ENCODE measurements at places on chromosomes 16 and 17. TPM values are rescaled to one million over a fixed set of nuclear protein-coding genes. Genes with fewer than 3 reads are reported as not detected.

Gene SKAP1
- not detected for polyA plus RNA-seq

Gene PSKH1
- polyA plus RNA-seq: 14.2 TPM

Gene TBC1D3I
- not detected for polyA plus RNA-seq

Gene RASL10B
- 0.44 TPM for polyA plus RNA-seq

Gene CCDC92B
- not detected for polyA plus RNA-seq

Gene TBC1D3H
- not detected for polyA plus RNA-seq

Gene SMIM22
- polyA plus RNA-seq: not detected

Gene PRSS53
- 0.61 TPM for polyA plus RNA-seq

Gene SMIM5
- 0.05 TPM for polyA plus RNA-seq

GRCh38 chr17:62950067-62950466 lies 16.0 kb upstream of the TANC2 start:
- peak; percentile 93 for DNase-seq

DNA sequence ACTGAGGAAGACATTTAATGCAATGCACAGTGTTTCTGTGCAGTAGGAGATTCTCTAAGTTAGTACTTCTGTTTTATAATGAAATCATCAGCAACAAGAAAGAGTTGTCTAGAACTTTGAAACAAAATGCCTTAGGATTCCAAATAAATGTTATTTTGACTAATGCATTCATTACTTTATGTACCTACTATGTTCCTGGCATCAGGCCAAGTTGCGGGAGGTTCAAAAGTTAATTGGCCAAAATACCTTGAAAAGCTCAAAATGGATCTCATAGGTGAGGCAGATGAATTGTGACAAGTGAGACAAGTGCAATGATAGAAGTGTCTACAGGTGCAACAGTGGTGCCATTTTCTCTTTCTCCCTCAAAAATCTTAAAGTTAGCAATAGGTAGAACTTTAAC lies 289.4 kb downstream of the TOX3 start:
- no peak for DNase-seq

- no peak for DNase-seq
These were observed 610 bp downstream of the DOC2A start for GRCh38 chr16:30009990-30010843.

- DNase-seq: peak; percentile 81
These were observed at the start of gene CISD3 for GRCh38 chr17:38729886-38730525. TSS of gene CISD3 (plus strand) at chr17:38730341. CDS start at chr17:38730359, 18 bp downstream.

DNA sequence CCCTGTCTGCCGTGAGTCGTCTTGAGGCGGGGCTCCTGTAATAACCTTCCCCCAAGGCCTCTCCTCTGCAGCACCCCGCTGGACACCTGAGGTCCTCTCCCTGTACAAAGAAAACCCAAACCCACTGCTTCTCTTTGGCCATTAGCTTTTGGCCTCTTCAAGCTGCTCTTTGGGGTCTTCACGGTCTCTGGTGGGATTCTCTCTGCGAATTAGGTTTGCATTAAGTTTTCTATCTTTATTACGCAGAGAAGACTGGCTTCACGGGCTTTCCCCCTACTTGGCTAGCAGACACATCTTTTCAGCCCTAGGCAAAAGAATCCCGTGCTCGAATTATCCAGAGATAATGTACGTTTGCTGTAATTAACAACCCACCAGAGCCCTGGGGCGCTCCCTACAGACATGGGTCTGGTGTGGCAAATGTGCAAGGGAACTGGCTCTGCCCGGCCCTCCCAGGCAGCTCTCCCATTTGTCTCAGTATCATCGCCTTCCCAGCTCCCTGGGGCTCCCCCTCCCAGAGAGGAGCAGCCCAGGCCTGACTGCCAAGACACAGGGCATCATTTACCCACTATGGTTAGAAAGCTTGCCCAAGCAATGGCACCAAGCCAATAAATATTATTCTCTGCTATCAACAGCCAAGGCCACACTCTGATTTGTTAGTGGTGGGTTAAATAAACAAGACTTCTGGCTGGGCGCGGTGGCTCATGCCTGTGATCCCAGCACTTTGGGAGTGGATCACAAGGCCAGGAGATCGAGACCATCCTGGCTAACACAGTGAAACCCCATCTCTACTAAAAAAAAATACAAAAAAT lies 24.7 kb upstream of the KLHDC4 start:
- peak; percentile 91 for DNase-seq

DNA sequence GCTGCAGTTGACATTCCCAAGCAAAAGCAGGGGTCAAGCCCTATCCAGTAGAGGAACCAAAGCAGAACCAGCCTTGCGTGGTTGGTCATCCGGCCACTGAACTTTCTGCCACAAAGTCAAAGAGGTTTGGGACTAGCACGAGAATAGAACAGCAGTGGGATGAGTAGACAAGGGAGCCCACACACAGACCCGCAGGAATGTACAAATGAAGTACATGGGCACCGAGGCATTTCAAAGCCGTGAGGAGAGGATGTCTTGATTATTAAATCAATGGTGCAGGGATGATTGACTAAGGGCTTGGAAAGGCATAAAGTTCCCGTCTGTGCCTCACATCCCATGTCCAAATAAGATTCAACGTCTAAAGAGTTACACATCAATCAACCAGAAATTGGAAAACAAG lies 81.8 kb upstream of the TBC1D3K start:
- DNase-seq: no peak

DNA sequence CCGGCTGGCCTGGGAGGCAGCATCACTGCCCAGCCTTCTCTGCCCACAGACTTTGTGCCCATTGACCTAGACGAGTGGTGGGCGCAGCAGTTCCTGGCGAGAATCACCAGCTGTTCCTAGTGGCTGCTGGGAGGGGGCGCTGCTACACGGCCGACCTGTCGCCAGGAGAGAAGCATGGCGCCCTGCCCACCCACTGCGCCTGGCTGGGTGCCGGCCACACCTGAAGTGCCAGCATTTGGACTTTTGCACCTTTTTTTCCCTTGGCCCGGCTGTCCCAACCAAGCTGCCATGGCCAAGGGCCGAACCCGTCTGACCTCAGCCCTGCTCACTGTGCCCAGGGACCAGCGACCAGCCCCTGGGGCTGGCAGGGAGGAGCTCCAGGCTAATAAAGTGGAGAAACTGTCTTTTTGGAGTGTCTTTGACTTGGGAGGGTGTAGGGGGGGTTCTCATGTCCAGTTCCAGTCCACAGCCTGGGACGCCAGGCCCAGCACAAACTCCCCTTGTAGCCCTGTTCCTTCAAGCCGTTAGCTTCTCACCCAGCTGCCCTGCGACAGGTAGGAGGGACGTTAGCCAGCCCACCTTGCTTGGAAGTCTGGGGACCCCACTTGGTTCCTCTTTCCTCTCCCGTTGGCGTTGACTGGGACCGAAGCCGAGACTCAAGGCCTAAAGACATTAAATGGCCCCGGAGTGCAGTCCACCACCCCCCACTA lies 939 bp upstream of the WDR90 start:
- no peak for DNase-seq

DNA sequence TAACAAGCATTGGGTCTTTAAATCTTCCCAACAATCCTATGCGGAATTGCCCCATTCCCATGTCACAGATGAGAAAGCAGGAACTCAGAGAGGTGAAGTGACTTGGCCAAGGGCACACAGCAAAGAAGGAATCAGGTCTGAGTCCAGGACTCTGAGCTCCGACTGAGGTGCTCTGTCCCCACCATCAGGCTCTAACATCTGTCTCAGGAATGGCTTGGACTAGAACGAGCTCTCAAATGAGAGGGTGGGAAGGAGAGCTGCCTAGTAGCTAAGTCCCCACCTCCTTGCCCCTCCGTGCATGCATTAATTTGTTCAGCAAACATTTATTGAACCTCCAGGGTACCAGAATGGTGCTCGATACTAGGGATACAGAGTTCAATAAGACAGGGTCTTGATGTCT lies 26.7 kb downstream of the ABCC3 start:
- DNase-seq: no peak

DNA sequence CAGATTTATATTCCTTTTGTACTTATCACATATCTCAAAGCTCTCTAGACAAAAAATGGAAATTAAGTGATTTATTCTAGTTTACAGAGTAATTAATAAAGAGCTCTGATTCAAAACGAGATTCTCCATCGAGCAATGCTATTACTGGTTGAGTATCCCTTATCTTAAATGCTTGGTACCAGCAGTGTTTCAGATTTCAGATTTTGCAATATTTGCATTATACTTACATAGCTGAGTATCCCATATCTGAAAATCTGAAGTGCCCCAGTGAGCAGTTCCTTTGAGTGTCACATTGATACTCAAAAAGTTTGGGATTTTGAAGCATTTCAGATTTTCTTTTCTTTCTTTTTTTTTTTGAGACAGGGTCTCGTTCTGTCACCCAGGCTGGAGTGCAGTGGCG lies 57.4 kb upstream of the STAC2 start:
- no peak for DNase-seq

DNA sequence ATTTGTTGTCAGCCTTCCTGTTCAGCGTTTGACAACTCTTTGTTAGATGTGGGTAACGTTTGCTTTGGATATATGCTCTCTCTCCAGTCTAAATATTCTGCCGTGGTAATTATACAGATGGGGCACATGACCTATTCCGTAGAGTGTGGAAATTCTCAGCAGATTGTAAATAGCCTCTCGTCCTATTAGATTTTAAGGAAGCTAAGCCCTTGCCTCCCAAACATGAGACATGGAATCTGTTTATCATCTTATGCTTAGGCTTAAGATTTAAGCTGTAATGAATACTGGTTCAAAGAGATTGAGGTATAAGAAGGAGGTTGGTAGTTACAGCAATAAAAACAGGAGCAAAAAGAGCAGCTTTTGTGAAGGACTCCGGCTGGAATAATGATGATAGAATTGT lies 87.4 kb downstream of the RBFOX1 start:
- no peak for DNase-seq

- DNase-seq: peak; percentile 49
These were observed 7.4 kb downstream of the ADAD2 start for GRCh38 chr16:84198401-84198800.

DNA sequence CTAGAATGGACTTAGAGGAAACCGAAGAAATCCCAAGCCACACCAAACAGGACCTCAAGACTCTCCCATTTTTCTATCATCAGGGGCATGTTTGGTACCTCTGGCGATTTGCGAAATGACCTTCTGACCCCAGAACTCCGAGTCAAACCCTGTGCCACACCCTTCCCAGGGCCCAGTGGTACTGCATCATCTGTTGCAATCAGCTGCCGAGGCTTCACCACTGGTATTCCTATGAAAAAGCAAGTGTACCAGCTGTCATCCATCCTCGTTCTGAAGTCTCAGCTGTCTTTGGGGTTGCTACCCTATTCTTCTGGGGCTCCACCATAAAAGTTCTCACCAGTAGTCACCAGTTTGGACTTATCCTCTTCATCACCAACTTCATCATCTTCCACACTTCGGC lies 2.3 kb upstream of the RSKR start:
- no peak for DNase-seq

DNA sequence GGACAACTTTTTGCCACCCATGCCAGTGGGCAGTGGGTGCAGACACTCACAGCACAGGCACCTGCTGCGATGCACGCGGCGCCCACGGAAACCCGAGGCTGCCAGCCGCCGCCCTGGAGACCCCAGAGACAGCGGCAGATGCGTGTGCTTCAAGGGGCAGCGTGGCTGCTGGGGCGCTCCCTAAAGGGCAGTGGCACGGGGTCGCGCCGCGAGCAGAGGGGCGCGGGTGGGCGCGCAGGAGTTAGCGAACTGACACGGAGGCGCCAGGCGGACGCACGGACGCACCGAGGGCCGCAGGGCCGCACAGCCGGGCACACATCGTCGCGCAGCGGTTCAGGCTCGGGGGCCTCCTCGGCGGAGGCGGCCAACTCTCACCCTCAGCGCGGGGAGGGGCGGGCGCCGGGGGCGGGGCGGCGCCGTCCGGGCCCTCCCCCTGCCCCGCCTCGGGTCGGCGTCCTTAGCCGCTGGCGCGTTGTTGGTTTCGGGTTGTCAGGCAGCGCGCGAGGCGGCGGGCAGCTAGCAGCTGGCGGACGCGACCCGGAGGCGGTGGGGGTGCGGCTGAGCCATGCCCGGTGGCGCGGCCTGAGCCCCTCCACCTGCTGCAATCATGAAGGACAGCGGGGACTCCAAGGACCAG lies at the start of gene KIF19:
KIF19 (plus strand) TSS at position 484 of the 637 bp plus-strand sequence; CDS start at position 608, 124 bp downstream.
- DNase-seq: peak; percentile 17

DNA sequence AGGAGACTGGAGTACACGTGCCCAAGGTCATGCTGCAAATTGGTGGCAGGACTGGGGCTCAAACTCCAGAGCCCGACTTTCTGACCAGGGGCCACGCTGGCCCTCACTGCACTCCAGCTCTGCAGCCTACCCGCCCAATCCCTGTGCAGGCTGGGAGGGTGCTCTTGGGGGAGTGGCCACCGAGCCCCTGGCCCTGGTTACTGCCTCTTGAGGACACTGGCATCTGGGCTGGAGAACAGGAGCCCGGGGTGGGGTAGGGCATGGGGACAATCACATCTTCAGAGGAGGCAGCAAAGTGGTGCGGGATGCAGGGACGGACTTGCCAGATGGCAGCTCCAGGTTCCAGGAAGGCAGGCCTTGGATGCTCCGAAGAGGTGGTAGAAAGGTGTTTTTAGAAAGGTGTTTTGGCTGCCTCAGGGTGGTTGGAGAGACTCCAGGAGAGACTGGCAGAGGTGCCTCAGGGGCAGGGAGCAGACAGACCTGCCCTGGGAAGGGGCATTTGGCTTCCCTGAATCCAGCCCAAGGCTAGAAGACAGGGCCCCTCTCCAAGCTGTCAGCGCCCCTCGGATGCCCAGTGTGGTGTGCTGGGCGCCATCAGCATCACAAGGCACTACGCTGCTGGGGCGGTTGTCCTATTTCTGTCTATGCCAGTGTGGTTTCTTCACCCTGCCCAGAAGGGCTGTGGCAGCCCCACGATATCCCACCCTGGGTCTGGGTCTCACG lies 220.6 kb downstream of the NTN1 start:
- no peak for DNase-seq

DNA sequence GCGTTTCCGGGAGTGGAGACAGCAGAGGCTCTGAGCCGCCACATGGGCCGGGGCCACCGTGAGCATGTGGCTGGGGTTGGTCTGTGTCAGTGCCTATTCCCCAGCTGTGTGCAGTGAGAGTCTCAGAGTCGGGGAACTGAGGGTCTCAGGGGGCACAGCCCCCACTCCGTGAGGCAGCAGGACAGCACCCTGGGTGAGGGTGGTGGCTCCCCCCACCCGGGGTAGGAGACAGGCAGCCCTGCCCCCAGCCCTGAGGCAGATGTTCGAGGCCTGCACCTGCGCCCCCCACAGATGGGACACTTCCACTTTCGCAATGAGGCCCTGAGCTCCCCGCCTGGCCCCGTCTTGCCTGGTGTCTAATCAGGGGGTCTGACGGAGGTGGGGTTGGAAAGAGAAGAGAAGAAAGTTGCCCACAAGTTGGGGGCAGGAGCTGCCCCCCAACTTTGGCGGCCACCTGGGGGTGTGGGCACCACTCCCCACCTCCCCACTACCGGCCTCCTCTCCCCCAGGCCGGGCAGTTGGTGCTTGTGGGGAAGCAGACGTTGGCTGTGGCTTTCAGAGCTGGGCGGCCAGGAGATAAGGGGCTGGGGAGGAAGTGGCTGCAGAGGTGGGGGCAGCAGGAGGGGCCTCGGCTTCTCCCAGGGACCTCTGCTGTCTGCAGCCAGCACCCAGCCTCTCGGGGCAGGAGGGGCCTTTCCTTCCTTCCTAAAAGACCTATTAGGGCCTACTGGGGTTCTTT lies 1.8 kb upstream of the CBFA2T3 start:
- DNase-seq: no peak

DNA sequence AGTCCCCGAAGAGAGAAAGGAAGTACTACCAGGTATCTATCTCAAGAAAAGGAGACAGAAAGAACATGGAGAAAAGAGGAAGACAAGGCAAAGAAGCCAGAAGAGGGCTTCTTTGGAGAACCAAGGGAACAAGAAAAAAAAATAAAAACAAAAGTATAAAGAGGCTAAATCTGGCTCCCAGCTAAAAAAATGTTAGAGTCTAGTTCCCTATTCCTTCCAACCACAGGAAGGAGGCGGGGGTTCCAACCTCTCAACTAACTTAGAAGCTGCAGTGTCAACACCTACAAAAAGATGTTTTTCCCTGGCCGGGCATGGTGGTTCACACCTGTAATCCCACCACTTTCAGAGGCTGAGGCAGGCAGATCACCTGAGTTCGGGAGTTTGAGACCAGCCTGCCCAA lies 13.4 kb downstream of the UTP6 start:
- no peak for DNase-seq
